Testis (tissue), 5 donors: ENCODE measurements at places on chromosomes 2 and 18. TPM values are rescaled to one million over a fixed set of nuclear protein-coding genes. Genes with fewer than 3 reads are reported as not detected.

DNA sequence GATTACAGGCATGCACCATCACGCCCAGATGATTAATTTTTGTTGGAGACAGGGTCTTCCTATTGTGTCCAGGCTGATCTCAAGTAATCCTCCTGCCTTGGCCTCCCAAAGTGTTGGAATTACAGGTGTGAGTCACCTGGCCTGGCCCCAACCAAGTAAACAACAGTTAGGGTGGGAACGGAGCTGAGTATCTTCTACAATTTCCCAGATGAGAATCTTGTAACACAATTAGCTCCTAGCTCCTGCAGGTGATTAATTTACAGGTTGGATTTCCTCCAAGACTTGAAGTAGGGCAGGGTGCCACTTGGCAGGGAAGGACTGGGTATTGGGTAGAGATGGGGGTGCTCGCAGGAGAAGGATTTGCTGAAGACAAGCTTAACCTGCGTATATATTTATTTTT, 17.8 kb downstream of the NLRC4 start:
- H3K4me3 ChIP-seq = no peak overlapping the region
- no peaks in the 10 kb centered on the region for H3K27me3 ChIP-seq
- H3K27ac ChIP-seq = no peak overlapping the region

DNA sequence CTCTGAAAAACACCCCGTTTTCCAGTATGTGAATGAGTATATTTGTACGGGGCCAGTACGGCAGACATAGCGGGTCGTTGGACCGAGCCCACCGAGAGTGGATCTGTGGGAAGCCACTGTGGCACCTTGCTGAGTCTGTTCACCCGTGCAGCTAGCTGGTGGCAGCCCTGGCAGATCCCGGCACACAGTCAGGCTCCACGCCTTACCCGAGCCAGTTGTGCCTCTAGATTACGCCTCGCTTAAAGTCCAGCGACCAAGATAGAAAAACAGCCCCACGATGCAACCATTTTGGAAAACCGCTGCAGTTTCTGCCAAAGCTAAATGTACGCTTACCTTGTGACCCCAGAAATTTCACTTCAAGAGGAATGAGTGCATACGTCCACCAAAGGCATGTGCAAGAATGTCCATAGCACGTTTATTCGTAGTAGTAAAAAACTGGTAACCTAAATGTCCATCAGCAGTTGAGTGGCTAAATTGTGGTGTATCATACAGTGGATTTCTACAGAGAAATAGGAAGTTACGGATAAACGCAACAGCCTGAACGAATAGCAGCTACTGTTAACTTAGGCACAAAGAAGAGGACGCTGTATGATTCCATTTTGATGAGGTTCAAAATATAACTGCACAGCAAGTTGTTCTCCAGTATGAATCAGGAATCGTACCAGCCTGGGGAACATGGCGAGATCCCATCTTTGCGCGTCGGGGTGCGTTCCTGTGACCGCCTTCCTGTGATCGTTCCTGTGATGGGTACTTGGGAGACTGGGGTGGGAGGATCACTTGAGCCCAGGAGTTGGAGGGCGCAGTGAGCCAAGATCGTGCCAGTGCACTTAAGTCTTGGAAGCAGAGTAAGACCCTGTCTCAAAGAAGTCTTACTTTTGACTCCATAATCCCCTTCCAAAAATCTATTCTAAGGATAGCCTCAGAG, 688 bp upstream of the WDR33 start:
- H3K4me1 ChIP-seq = peaks cover 14% of the 10 kb centered on the region
- H3K27me3 ChIP-seq = no peaks in the 10 kb centered on the region
- H3K4me3 ChIP-seq = peak overlapping the region; percentile 94
- no peaks in the 10 kb centered on the region for H3K36me3 ChIP-seq
- H3K27ac ChIP-seq = peak overlapping the region; percentile 98

GRCh38 chr18:14093307-14093915, 38.8 kb downstream of the ZNF519 start:
- H3K4me3 ChIP-seq = no peak overlapping the region
- H3K4me1 ChIP-seq = no peaks in the 10 kb centered on the region
- H3K27ac ChIP-seq = no peak overlapping the region
- no peak for DNase-seq
- H3K27me3 ChIP-seq = no peaks in the 10 kb centered on the region

DNA sequence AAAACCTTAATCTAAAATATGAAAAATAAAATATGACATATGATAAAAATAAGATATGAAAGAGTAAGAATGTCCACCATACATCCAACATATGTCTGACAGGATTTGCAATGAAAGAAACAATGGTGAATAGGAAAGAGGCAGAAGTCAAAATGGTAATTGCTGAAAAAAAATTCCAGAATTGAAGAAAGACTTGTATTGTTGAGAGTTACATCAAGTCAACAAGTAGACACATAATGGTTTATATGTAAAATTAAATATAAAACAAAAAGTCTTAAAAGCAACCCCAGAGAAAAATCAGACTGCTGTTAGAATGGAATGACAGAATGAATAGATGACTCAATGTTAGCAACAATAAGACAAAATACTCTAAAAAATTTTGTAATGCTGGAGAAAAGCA, 255.1 kb downstream of the DOK6 start:
- no peak overlapping the region for H3K27ac ChIP-seq
- no peaks in the 10 kb centered on the region for H3K36me3 ChIP-seq
- no peaks in the 10 kb centered on the region for H3K4me1 ChIP-seq
- H3K27me3 ChIP-seq = no peaks in the 10 kb centered on the region

DNA sequence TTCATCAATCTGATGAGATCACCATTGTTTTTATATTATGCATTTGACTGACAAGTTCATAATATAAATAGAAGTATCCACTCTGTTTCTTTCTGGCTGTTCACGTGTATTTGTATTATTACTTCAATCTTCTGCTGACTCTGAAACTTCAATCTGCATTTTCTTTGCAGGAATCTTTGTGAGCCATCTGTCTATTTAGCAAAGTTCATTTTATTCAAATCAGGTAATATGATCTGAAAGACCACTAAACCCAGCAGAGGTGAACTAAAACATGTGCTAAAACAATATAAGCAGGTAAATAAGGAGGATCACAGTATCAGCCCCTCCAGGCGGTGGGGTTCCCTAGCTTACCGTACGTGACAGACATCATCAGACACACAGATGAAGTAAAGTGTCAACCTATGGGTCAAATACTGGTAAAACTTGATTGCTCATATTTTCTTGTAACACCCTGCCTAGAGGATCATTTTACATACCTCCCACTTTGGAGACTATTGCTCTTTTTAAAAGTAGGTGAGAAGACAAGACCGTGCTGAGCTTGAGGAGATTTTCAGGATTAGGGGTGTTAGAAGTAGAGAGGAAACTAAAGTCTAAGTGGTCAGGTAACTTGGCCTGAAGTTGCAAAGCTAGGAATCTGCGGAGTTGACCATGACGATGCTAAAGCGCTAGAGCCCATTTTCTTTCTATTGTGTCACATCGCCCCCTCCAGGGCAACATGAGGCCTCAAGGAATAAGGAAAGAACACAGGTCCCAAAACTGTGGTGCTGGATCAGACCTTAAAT, 9.0 kb downstream of the DTNB start:
- H3K36me3 ChIP-seq = no peaks in the 10 kb centered on the region
- H3K27me3 ChIP-seq = no peaks in the 10 kb centered on the region
- DNase-seq = peak; percentile 78
- H3K27ac ChIP-seq = no peak overlapping the region

DNA sequence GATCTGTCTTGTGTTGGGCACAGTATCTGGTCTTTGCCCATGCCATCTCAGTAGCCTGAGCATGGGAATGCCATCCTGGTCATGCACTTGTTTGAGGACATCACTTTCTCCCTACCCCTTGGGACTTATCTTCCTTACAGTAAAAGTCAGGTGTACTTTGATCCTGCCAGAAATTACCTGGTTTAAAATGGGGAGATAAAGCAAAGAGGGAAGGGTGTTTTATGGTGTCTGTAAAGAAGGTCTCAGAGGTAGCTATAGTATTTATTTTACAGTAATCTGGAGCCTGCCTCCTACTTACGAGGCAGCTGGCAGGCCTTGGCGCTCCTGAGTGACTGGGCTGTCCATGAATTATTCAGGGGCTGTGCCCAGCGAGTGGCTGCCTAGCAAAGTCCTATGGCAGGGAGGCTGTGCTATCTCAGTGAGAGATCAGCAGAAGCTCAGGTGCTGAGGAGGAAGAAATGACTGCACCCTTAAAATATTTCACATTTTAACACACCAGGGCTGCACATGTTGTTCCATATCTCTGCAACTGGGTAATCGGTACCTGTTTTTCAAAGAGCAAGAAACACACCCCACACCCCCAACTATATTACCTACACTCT, 93.9 kb downstream of the SPTBN1 start:
- H3K36me3 ChIP-seq = no peaks in the 10 kb centered on the region
- peaks cover 17% of the 10 kb centered on the region for H3K4me1 ChIP-seq
- no peak overlapping the region for H3K4me3 ChIP-seq
- no peak overlapping the region for H3K27ac ChIP-seq

- DNase-seq = peak; percentile 62
- H3K27ac ChIP-seq = peak overlapping the region; percentile 68
- peaks cover 34% of the 10 kb centered on the region for H3K4me1 ChIP-seq
- H3K27me3 ChIP-seq = no peaks in the 10 kb centered on the region
- H3K36me3 ChIP-seq = no peaks in the 10 kb centered on the region
Measured at GRCh38 chr2:217714287-217714751, 288.5 kb downstream of the TNS1 start.

- DNase-seq = no peak
- no peak overlapping the region for H3K4me3 ChIP-seq
- H3K4me1 ChIP-seq = peaks cover 14% of the 10 kb centered on the region
Measured at GRCh38 chr18:46759890-46760289, 3.0 kb upstream of the ST8SIA5 start.

DNA sequence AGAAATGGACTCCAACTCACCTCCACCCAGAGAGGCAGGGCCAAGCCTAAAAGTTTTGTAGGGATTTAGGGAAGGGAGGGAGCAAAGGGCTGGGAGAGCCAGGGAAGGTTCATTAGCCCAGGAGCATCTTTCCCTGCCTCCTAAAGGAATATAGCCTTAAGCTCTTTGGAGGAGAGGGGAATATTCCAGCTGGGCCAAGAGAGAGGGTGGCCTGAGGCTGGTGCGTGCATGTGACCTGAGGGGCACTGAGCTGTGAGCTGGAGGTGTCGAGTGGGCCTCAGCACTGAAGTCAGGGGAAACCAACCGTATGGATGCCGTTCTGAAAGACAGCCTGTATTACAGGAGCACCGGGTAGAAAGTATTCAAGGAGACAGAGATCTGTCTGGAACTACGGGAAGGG, 112.6 kb downstream of the KLHL29 start:
- no peak for DNase-seq
- no peak overlapping the region for H3K4me3 ChIP-seq
- H3K27me3 ChIP-seq = no peaks in the 10 kb centered on the region
- no peak overlapping the region for H3K27ac ChIP-seq

DNA sequence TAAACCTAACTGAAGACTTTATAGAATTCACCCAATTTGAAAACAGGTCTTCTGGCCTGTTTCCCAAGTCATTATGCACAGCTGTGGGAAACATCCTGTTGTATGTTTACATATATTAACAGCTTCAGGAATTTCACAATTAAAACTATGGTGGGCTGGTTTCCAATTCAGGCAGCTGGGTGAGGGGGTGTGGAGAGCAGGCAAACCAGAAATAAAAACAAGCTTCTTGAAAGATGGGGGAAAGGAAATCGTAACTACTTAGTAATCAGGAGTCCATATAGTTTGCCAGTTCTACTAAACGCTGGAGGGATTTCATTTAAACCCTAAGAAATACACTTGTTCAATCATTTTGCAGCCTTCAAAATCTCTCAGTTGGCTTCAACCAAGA, 22.8 kb downstream of the ATP8B1 start:
- peak overlapping the region; percentile 25 for H3K27ac ChIP-seq
- no peaks in the 10 kb centered on the region for H3K27me3 ChIP-seq
- peaks cover 3% of the 10 kb centered on the region for H3K4me1 ChIP-seq
- DNase-seq = no peak

GRCh38 chr2:107001062-107001461, 115.1 kb upstream of the ST6GAL2 start:
- no peaks in the 10 kb centered on the region for H3K36me3 ChIP-seq
- no peak overlapping the region for H3K4me3 ChIP-seq
- no peak overlapping the region for H3K27ac ChIP-seq
- no peaks in the 10 kb centered on the region for H3K27me3 ChIP-seq

- H3K36me3 ChIP-seq = no peaks in the 10 kb centered on the region
- H3K4me3 ChIP-seq = no peak overlapping the region
- H3K27ac ChIP-seq = no peak overlapping the region
- H3K27me3 ChIP-seq = no peaks in the 10 kb centered on the region
- no peak for DNase-seq
Measured at GRCh38 chr2:23489471-23490322, 104.7 kb downstream of the KLHL29 start.

DNA sequence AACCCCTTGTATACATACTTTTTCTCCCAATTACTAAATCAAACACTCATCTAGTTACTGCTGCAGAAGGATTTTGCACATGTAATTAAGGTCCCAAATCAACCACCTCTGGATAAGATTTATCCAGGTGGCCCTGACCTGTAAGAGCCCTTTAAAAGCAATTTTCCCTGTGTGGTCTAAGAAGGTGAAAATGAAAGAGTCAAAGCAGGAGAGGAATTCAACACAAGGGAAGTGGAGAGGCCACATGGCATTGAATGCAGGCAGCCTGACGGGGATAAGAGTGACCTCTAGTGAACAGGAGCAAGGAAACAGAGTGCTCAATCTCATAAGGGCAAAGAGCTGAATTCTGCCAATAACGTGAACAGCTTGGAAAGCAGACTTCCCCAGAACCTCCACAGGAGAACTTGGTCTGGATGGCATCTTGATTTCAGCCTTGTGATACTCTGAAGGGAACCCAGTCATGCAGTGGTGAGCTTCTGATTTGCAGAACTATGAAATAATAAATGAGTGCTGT, 27.2 kb downstream of the PPP3R1 start:
- DNase-seq = peak; percentile 39
- no peaks in the 10 kb centered on the region for H3K4me1 ChIP-seq
- H3K4me3 ChIP-seq = no peak overlapping the region

DNA sequence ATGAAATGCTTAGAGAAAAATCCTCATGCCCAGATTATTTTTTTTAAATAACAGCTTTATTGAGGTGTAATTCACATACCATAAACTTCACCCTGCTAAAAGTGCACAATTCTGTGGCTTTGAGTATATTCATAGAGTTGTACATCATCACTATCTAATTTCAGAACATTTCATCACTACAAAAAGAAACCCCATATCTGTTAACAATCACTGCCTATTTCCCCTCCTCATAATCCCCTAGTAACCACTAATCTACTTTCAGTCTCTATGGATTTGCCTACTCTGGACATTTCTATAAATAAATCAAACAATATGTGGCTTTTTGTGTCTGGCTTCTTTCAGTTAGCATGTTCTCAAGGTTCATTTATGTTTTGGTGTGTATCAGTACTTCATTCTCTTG, 51.4 kb downstream of the OSBPL1A start:
- H3K27ac ChIP-seq = no peak overlapping the region
- H3K36me3 ChIP-seq = no peaks in the 10 kb centered on the region
- H3K4me3 ChIP-seq = no peak overlapping the region
- no peaks in the 10 kb centered on the region for H3K27me3 ChIP-seq

- H3K4me1 ChIP-seq = no peaks in the 10 kb centered on the region
- H3K27me3 ChIP-seq = no peaks in the 10 kb centered on the region
- no peak overlapping the region for H3K4me3 ChIP-seq
- H3K27ac ChIP-seq = no peak overlapping the region
- DNase-seq = no peak
Measured at GRCh38 chr18:78711316-78711715, 268.3 kb upstream of the SALL3 start.

- H3K36me3 ChIP-seq = no peaks in the 10 kb centered on the region
- H3K27ac ChIP-seq = no peak overlapping the region
- DNase-seq = no peak
- no peak overlapping the region for H3K4me3 ChIP-seq
- no peaks in the 10 kb centered on the region for H3K27me3 ChIP-seq
Measured at GRCh38 chr2:239669181-239669898, 268.5 kb upstream of the HDAC4 start.

PRKD3 gene
- 78.1 TPM for total RNA-seq

GLI2 gene
- 21.4 TPM for total RNA-seq

PROKR1 gene
- total RNA-seq = 0.50 TPM

AMER3 gene
- total RNA-seq = 3.0 TPM

RNU2-63P gene
- not detected for total RNA-seq

CD207 gene
- 0.19 TPM for total RNA-seq
